ENCODE measurements at places on chromosomes 6 and 20. TPM values are rescaled to one million over a fixed set of nuclear protein-coding genes. Genes with fewer than 3 reads are reported as not detected.

The CDH4 gene
- total RNA-seq, result 0.16 TPM

GRCh38 chr6:99495466-99495865 lies 19.8 kb downstream of the USP45 start:
- DNase-seq, result no peak

GRCh38 chr6:35148167-35148741 lies 7.1 kb upstream of the TCP11 start:
- DNase-seq, result peak; percentile 53

DNA sequence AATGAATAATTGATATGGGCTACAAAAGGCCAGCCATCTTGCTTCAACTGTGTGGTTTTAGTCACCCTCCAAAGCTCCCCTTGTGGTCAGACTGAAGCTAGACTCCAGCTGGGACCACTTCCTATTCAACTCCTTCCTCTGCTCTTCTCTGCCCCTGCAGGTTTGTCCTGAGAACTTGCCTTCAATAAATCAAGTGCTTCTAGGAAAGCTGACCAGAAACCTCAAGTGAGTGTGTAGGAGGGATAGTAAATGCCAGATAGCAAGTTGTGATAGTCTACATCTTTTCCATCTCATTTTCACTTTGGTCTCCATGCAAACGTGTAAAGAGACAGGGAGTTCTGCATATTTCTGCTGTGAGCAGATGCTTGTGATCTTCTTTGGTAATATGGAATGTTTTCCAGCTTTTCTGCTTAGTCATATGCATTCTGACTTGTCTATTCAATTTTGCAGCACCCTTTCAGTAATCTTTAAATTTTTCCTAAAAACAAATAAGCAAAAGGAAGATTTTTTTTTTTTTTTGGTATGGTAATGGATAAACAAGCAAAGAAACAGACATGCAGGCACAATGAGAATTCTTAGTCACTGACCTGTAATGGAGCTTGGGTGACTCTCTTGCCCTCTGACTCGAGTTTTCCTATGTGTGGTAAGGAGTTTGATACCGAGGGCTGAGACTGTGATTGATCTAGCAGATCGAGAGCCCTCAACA lies 201.3 kb upstream of the BTBD3 start:
- DNase-seq, result peak; percentile 87

GRCh38 chr6:139533573-139534471 lies 159.4 kb upstream of the CITED2 start:
- peak; percentile 48 for DNase-seq

The TAGAP gene
- not detected for total RNA-seq

GRCh38 chr6:130934848-130935585 lies 107.8 kb downstream of the SMLR1 start:
- no peak for DNase-seq
